ENCODE measurements at places on chromosomes 4 and X. TPM values are rescaled to one million over a fixed set of nuclear protein-coding genes. Genes with fewer than 3 reads are reported as not detected.

GRCh38 chr4:48069026-48069425 is 52.5 kb downstream of the NIPAL1 start:
- DNase-seq, result no peak
- no peaks in the 10 kb centered on the region for H3K27me3 ChIP-seq
- H3K27ac ChIP-seq, result no peak overlapping the region

Gene RGN
- 7.3 TPM for total RNA-seq

DNA sequence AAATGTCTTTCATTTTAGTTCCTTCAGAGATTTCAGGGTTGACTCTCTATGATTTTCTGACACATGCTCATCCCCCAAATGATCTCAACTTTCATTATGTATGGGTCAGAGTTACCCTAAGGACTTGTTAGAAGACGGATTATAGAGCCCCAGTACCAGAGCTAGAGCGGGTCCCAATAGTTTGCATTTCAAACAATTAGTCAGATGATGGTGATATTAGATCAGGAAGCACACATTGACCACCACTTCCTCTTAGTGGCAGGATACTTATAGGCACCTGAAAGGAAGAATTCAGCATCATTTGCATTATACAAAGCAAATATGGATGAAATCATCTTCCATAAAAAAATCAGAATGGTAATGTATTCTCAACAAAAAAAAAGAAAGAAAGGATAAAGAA is 106.1 kb downstream of the GALNTL6 start:
- no peak for DNase-seq
- no peaks in the 10 kb centered on the region for H3K4me1 ChIP-seq
- no peak overlapping the region for H3K27ac ChIP-seq
- no peaks in the 10 kb centered on the region for H3K36me3 ChIP-seq
- no peaks in the 10 kb centered on the region for H3K27me3 ChIP-seq

GRCh38 chr4:37465845-37466244 is 220.3 kb downstream of the RELL1 start:
- no peak overlapping the region for H3K4me3 ChIP-seq
- H3K27ac ChIP-seq, result no peak overlapping the region
- no peak for DNase-seq
- H3K36me3 ChIP-seq, result peaks cover 2% of the 10 kb centered on the region
- H3K4me1 ChIP-seq, result peaks cover 15% of the 10 kb centered on the region

GRCh38 chrX:3690140-3690539 is 23.3 kb downstream of the PRKX start:
- no peak overlapping the region for H3K4me3 ChIP-seq
- no peak overlapping the region for H3K27ac ChIP-seq
- peaks cover 5% of the 10 kb centered on the region for H3K36me3 ChIP-seq
- peaks cover 2% of the 10 kb centered on the region for H3K4me1 ChIP-seq
- DNase-seq, result no peak
- peaks cover 6% of the 10 kb centered on the region for H3K27me3 ChIP-seq

GRCh38 chrX:119775517-119776238 is 15.8 kb downstream of the RPL39 start:
- H3K4me3 ChIP-seq, result no peak overlapping the region
- no peak for DNase-seq
- no peaks in the 10 kb centered on the region for H3K4me1 ChIP-seq
- H3K36me3 ChIP-seq, result peaks cover 3% of the 10 kb centered on the region
- H3K27me3 ChIP-seq, result no peaks in the 10 kb centered on the region
- H3K27ac ChIP-seq, result no peak overlapping the region

Gene PNMA6F
- not detected for total RNA-seq

GRCh38 chr4:8254076-8254475 is 15.5 kb upstream of the HTRA3 start:
- H3K36me3 ChIP-seq, result no peaks in the 10 kb centered on the region
- H3K27ac ChIP-seq, result no peak overlapping the region
- peaks cover 8% of the 10 kb centered on the region for H3K4me1 ChIP-seq

Gene NPY2R
- not detected for total RNA-seq

GRCh38 chrX:330726-331150 is 12.1 kb upstream of the GTPBP6 start:
- H3K27ac ChIP-seq, result no peak overlapping the region
- H3K4me3 ChIP-seq, result no peak overlapping the region
- H3K4me1 ChIP-seq, result no peaks in the 10 kb centered on the region
- DNase-seq, result no peak
- peaks cover 7% of the 10 kb centered on the region for H3K36me3 ChIP-seq

DNA sequence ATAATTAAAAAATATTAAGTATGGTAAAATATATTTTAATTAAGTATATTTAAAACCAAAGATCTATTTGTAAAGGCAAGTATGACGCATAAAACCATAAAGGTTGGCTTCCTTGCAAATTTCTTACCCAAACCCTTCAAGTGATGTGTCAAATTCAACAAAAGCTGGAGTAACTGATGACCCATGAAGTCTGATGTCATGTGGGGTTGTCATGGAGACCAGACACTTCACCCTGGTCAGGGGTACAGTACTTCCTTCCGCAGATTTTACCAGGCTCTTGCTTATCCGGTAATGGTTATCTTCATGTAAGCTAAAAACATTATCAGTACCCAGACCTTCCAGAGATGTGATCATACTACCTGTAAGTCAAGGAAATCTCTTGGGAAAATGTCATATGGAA is 170.1 kb downstream of the WDFY3 start:
- no peak overlapping the region for H3K27ac ChIP-seq
- H3K27me3 ChIP-seq, result no peaks in the 10 kb centered on the region
- no peak overlapping the region for H3K4me3 ChIP-seq
- H3K4me1 ChIP-seq, result no peaks in the 10 kb centered on the region

DNA sequence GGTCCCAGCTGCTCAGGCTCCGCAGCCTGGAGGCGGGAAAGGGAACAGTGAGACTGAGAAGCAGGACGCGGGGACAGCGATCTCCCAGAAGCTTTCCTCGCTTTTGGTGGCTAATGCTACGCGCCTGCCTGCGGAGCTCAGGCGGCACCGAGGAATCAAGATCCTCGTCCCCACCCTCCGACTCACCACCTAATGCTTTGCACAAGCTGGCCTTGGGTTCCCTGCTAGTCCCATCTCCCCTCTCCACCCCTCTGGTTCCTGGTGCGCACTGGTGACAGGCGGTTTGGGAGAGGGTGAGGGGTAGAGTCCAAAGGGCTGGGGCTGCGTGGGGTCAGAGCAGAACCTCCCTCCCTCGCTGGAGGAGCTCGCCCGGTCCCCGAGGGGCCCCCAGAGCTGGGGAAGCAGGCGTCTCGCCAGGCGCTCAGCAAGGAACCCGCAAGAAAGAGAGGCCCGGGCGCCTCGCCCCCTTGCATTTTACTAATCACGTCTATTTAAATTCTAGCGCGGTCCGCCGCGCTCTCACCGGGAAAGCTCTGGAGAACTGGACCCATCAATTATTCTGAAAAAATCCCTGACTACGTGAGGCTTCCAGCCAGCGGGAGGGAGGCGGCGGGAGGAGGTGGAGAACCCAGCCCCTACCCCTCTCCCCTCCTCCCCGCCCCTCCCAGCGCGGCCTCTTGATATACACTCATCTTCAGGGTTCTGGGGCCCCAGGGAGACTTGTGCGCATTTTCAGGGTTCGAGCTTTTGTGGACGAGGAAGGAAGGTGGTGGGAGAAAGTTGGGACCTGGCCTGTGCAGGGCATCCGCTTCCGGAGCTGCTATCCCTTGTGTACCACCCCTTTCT is 9.1 kb downstream of the POU4F2 start:
- H3K4me1 ChIP-seq, result no peaks in the 10 kb centered on the region
- no peaks in the 10 kb centered on the region for H3K36me3 ChIP-seq
- no peak overlapping the region for H3K4me3 ChIP-seq
- no peak for DNase-seq
- H3K27ac ChIP-seq, result no peak overlapping the region

GRCh38 chr4:73908965-73909364 is 39.8 kb downstream of the CXCL1 start:
- H3K36me3 ChIP-seq, result no peaks in the 10 kb centered on the region
- H3K27ac ChIP-seq, result no peak overlapping the region
- no peaks in the 10 kb centered on the region for H3K4me1 ChIP-seq
- no peak overlapping the region for H3K4me3 ChIP-seq

Gene NOX1
- not detected for total RNA-seq

Gene SCML1
- 4.6 TPM for total RNA-seq

Gene CXorf38
- 7.9 TPM for total RNA-seq

Gene GLUD2
- 11.3 TPM for total RNA-seq

DNA sequence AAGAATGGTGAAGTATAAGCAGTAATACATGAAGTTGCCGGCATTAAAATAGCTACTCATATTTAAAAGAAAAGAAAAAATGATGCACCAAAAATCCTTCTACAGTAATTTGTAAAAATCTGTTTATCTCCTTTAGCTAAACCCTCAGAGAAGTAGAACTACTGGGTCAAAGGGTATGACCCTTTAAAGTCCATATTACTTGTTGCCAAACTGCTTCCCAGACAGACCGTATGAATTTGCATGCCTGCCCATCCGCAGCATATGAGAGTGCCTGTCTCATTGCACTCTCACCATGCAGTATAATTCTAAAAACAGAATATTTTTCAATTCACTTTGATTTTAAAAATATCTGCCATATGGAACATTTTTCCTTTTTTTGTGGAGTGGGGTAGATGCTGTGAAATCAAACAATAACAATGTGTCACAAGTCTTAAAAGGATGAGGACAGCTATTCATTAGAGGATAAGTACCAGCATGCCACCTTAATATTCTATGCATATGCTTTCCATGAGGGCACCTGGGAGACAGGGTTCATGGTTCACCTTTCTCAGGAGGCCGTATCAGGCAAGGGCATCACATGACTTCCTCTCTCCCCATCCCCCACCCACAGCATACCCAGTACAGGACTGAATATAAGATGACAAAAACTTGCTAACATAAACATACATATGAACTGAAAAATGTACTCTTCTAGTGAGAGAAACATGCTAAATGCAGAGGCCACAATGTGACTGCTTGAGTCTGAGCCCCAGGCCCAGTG is 17.8 kb downstream of the ZDHHC9 start:
- DNase-seq, result no peak
- H3K4me3 ChIP-seq, result no peak overlapping the region
- peaks cover 17% of the 10 kb centered on the region for H3K36me3 ChIP-seq
- no peak overlapping the region for H3K27ac ChIP-seq

Gene SLC16A2
- 9.0 TPM for total RNA-seq

- no peak overlapping the region for H3K4me3 ChIP-seq
- H3K36me3 ChIP-seq, result no peaks in the 10 kb centered on the region
- H3K27ac ChIP-seq, result no peak overlapping the region
Observed at GRCh38 chrX:141917801-141918200, 14.1 kb downstream of the MAGEC1 start.

GRCh38 chrX:8037593-8038348 is 110.6 kb upstream of the PNPLA4 start:
- no peaks in the 10 kb centered on the region for H3K36me3 ChIP-seq
- no peak overlapping the region for H3K4me3 ChIP-seq
- DNase-seq, result no peak
- H3K27ac ChIP-seq, result no peak overlapping the region

DNA sequence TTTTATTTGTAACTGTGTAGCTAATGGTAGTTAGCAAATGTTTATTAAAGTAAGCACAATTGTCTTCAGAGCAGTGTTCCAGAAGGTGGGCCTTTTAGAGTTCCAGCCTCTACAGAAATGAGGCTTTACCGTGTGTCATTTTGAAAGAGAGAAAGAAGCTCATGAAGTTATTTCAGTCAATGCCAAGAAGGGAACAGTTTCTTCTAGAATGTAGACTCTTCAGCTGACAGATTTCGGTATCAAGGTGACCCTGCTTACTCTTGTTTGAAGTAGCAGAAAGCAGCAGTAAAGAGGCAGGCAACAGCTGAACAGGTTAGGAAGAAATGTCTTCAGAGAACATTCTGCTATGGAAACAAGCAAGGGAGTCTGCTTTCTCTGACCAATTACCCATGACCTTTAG is 93.6 kb downstream of the TASL start:
- H3K36me3 ChIP-seq, result no peaks in the 10 kb centered on the region
- H3K4me1 ChIP-seq, result peaks cover 2% of the 10 kb centered on the region
- H3K27me3 ChIP-seq, result no peaks in the 10 kb centered on the region
- no peak for DNase-seq

All from progenitor cell of endocrine pancreas (in vitro differentiated cells).